ENCODE measurements at places on chromosomes 12 and 14.

DNA sequence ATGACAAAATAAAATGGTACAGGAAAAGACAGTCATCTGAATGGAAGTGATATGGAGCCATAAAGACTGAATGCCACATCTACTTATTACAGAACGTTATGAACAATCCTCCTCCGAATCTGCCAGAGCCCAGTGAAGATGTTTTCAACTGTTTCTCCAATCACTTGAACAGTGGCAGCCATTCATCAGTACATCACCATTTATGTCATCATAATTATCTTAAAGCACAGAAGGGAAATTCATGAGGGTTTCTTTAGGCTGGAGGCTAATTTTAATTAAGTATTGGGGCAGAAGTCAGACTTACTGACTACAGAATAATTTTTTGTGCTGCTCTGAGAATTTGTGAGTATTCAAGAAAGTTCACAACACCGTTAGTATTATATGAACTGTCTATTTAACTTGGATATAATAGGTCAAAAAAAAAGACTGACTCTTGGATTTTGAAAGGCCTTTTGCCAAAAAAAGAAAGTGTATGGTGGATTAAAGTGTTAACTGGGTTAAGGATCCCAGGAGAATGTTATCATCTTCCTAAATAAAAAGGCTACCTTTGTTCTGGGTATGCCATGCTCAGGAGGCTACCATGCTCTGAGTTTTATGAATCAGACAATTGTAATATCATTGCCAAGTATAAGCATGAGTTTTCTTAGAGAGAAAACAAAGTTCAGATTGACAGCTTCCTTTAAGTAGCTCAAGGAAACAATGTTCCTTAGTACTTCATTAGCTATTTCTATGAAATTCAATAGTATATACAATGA is 40.1 kb downstream of the PDZRN4 start:
- DNase-seq = no peak

GRCh38 chr12:43921666-43922337 is 85.9 kb downstream of the TMEM117 start:
- DNase-seq = no peak

GRCh38 chr14:74638066-74638465 is 26.0 kb upstream of the LTBP2 start:
- DNase-seq = no peak

DNA sequence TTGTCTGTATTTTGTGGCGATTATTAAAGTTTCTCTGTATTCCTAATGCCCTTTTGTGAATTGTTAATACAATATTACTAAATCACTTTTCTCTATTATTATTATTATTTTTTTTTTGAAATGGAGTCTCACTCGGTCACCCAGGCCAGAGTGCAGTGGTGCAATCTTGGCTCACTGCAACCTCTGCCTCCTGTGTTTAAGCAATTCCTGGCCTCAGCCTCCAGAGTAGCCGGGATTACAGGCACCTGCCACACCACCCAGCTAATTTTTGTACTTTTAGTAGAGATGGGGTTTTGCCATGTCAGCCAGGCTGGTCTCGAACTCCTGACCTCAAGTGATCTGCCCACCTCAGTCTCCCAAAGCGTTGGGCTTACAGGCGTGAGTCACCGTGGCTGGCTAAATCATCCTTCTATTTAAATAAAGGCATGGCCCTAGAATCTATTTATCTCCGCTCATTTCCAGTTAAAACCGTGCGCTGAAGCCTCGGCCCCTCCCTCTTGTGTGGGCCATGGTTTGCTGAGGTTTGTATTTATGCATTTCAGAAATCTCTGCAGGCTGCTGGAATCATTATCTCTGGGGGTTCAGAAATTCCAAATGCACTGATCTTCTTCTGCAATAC is 1136.4 kb upstream of the TMEM132C start:
- no peak for DNase-seq

DNA sequence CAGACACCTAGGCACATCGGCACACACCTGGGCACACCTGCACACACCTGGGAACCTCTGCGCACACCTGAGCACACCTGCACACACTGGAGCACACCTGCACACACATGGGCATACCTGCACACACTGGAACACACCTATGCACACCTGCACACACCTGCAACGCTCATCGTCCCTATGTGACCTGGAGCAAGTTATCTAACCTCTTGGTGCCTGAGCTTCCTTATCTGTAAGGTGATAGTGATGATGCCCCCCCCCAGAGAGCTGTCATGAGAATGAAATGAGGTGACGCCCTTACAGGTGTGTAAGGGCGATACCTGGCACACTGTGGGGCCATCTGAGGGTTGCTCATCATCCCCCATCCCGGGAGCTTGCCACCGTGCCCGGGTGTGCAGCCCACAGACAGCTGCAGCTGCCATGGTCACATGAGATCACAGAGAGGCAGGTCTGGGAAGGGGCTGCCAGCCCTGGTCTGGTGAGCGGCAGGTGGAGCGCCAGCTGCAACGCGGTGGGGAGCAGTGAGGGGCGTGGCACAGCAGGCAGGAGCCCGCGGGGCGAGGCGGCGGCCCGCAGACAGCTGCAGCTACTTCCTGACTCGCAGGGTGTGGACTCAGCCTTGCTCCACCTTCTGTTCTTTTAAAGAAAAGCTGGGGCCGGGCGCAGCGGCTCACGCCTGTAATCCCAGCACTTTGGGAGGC is 59.9 kb upstream of the FBRSL1 start:
- DNase-seq = peak; percentile 77

DNA sequence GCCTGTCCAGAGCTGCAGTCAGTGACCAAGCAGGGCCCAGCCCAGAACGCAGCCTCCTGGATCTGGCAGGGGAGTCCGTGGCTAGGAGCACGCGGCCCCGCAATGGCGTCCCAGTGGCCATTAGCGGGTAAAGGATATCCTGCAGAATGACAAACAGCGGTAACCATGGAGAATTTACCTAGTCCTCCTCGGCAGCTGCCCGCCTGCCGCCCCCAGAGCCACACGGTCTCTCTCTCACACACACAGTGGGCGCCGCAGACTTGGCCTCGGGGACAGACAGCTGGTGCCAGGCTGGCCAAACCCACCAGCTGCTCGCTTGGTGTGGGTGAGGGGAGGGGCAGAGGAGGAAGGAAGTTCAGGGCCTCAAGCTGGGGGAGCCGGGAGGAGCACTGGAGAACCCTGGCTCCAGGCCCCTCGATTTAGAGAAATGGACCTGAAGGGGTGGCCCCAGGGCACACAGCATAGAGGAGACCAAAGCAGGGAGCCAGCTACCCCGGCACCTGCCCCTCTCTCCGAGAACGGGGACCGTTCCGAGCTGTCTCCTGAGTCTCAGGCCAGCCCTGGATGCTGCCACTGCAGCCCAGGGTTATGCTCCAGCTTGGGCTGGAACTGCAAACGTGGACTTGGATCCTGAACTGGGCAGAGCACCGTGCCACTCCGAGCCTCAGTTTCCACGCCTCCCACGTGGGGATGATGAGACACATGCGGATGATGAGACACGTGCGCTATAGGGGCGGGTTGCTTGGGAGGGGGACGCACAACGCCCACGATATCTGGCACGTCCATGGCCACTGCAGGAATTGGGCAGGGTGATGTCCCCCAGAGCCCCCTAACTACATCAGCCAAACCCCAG is 3.4 kb downstream of the CDK2AP1 start:
- peak; percentile 39 for DNase-seq

DNA sequence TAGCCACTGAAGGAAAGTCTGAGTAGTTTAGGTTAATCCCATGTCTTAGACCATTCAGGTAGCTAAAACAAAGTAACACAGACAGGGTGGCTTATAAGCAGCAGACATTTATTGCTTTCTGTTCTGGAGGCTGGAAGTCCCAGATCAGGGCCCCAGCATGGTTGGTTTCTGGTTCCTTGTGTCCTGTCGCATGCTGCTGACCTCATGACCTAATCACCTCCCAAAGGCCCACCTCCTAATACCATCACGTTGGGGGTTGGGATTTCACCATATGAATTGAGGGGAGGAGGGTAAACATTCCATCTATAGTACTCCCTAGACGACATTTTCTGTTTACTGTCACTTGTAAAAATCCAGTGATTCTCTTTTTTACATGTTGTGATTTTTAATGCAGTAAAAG is 148.6 kb downstream of the FBXL14 start:
- DNase-seq = no peak

DNA sequence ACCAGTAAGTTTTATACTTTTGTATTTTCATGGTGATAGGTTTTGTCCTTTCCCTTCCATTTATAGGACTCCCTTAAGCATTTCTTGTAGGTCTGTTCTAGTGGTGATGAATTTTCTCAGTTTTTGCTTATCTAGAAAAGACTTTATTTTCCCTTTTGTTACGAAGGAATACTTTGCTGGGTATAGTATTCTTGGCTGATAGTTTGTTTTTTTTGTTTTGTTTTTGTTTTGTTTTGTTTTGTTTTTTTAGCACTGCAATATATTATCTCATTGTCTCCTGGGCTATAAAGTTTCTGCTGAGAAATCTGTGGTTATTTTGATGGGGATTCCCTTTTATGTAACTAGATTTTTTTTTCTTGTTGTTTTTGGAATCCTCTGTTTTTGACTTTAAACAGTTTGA is 67.7 kb downstream of the FBXO33 start:
- DNase-seq = no peak

GRCh38 chr14:99713972-99714371 is 29.9 kb downstream of the CYP46A1 start:
- no peak for DNase-seq

GRCh38 chr12:52740584-52740983 is 36.6 kb downstream of the KRT76 start:
- DNase-seq = no peak

GRCh38 chr12:4956054-4956453 is 46.3 kb downstream of the KCNA1 start:
- no peak for DNase-seq

GRCh38 chr12:11513288-11513687 is 117.9 kb upstream of the PRB2 start:
- DNase-seq = no peak

DNA sequence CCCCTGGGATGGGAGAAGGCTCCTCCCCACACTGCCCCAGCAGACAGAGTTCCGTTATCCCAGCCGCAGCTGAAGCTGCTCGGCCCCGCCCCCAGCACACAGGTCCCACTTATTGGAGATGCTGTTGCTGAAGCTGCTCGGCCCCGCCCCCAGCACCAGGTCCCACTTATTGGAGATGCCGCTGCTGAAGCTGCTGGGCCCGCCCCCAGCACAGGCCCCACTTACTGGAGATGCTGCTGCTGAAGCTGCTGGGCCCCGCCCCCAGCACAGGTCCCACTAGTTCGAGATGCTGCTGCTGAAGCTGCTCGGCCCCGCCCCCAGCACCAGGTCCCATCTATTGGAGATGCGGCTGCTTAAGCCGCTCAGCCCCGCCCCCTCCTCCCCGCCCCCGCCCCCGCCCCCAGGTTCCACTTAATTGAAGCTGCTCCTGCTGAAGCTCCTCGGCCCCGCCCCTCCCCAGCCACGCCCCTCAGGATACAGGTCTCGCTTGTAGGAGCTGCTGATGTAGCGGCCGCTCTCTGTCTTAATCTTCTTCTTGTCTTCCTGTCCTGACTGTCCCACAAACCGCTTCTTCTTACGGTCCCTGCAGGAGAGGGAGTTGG is 12.0 kb downstream of the CFAP73 start:
- no peak for DNase-seq

- DNase-seq = no peak
Observed at GRCh38 chr14:39154594-39155189, 15.4 kb downstream of the TRAPPC6B start.

DNA sequence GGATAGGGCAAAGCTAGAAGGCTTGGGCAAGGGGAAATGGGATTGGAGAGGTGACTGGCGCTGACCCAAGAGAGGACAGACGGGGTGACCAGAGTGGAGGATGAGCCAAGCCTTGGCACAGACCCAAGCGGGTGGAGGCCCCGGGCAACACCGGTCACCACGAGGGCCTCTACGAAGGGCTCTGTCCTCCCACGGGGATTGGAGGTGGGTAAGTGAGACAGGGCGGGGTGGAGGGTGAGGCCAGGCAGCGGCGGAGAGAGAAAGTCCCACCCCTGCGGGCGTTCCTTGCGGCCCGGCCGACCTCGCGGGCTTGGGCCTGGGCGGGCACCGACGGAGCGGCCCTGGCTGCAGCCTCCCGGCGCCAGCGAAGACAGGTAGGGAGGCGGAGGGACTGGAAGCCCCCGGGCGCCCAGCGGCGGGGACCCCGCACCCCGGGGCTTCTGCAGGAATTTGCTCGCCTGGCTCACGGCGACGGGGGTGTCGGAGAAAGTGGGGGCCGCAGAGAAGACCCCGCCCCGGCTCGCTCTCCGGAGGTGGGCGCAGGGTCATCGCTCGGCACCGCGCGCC is at the start of gene PAPLN:
PAPLN (plus strand) TSS at position 288 of the 567 bp plus-strand sequence. CDS start 2,273 bp downstream, outside the sequence.
- DNase-seq = no peak

GRCh38 chr12:67415473-67415872 is 146.3 kb downstream of the CAND1 start:
- DNase-seq = no peak

- DNase-seq = peak; percentile 74
Observed at GRCh38 chr12:47758834-47759690, at the start of gene RAPGEF3. RAPGEF3 (minus strand) TSS chr12:47758880; CDS start chr12:47758556, 324 bp downstream.

DNA sequence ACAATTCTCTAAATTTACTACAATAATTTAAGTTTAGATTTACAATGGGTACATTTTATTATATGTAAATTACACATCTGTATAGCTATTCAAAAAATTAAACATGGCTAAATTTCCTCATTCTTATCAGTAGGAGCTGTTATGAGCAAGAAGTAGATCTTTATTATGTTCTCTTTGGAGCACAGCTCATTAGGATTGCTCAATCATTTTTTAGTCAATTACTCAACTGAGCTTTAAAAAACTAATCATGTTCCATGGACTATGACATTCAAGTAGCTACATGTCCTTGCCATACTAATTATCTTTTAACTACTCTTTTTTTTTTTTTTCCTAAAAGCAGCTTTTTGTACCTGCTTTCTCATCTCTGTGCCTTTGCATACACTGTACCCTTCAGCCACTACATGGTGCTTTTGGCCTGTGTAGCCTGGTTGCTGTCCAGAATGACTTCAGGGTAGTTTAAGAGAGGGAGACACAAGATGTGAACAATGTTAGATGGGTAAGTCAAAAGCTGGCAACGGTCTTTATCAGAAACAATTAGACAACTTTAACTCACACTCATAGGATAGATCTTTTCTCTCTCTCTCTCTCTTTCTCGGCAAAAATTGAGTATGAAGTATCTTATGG is 69.0 kb downstream of the SSPN start:
- no peak for DNase-seq

DNA sequence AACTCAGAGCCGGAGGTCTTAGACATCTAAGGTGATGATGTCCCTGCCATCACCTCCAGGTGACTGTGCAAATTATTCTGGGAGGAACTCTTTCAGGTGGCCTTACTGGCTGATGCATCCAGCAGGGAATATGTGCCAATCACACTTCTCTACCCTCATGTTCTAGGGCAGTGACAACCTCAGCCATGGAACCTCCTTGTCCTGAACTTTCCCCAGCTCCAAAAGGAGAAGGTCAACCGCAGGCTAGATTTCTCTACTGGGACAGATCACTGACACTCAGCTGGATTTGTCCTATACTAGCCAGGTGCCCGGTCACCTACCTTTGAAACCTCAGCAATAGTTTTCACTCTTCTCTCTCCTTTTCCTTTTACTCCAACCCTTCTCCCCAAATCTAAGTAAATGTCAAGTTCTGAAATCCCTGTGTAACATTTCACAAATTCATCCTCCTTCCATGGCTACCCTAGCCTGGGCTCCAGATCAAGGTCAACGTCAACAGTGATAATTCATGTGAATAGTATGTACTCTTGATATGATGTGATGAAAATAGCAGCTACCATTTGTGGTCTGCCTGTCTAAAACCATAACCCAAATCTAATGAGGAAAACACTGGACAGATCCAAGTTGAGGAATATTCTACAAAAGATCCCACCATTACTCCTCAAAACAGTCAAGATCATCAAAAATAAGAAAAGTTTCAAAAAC is 115.0 kb upstream of the EGLN3 start:
- no peak for DNase-seq

Data from activated naive CD8-positive, alpha-beta T cell treated with anti-CD3 and anti-CD28 coated beads, Interleukin-2, amount 10 ng/mL, durations not matched to agents 7 days and 5 days (primary cell).